ENCODE measurements at places on chromosomes 13 and 19. TPM values are rescaled to one million over a fixed set of nuclear protein-coding genes. Genes with fewer than 3 reads are reported as not detected.

GRCh38 chr13:77523834-77524728 lies 11.4 kb upstream of the SCEL start:
- no peak for DNase-seq

TEX101 gene
- 0.34 TPM for total RNA-seq

GRCh38 chr13:59674616-59675015 lies 489.1 kb downstream of the DIAPH3 start:
- DNase-seq, result no peak

PCP2 gene
- total RNA-seq, result not detected

DNA sequence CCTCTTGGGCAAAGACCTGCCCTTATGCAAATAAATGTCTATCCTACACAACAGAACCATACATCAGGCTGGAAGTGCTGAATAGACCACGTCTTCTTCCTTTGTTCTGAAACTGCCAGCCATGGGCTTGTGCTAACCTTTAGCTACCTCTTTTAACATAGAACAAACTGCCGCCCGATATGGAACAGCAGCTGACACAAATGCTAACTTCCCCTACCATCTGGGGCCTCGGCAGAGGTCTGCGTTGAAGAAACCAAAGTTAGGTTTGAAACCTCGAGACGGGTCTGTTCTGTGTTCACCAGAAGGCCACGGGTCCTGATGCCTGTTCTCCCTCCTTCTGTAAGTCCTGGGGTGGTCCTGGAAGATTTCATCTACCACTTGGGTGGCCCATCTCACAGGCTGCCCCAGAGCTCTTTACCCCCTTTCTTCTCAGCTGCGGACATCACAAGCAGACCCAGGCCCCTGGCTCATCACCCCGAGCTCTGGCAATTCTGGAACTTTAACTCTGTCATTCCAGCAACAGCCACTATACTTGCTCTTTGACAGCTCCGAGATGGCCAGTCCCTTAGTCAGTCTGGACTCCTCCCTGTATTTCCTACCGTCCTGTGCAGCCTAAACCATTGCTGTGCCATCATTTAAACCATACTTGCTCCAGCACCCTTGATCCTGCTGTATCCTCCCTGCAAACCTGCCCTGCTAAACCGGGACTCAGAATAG lies 146.7 kb downstream of the USP12 start:
- no peak for DNase-seq

DNA sequence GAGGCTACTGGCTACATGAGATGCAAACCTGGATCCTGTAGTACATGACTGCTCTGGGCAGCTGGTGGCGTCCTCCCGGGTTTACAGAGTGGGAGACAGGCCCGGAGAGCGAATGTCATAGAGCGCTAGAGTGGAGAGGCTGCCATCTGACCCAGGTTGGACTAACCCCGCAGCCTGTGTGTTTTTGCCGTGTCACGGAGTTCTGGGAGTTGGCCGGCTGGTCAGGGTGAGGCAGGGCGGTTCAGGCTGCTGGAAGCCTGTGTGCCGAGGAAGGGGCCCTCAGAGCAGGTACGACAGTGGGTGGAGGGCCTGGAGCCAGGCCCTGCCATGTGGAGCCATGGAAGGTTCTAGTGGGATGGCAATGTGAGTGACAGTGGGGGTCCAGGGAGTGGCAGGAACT lies 12.5 kb downstream of the CRTC1 start:
- DNase-seq, result no peak

FUT3 gene
- total RNA-seq, result 224 TPM

PRTN3 gene
- not detected for total RNA-seq

NOVA2 gene
- total RNA-seq, result 0.79 TPM

SOX1 gene
- 0.08 TPM for total RNA-seq

GRCh38 chr19:48190288-48190884 lies 19.9 kb downstream of the ZSWIM9 start:
- no peak for DNase-seq

GRCh38 chr19:1028062-1028926 lies 1.9 kb downstream of the CNN2 start:
- peak; percentile 84 for DNase-seq

- no peak for DNase-seq
Measured at GRCh38 chr13:23752111-23753001, 136.8 kb downstream of the MIPEP start.

GRCh38 chr19:34480971-34481841 lies at the start of gene WTIP:
WTIP (plus strand) TSS chr19:34481758; CDS start chr19:34481975, 217 bp downstream.
- DNase-seq, result no peak

Measured in left colon (tissue), 2 donors.